ENCODE measurements at places on chromosomes 1 and 21.

- no peak for DNase-seq
Measured at GRCh38 chr1:39016604-39017171, 9.5 kb upstream of the NDUFS5 start.

- DNase-seq = peak; percentile 60
Measured at GRCh38 chr1:151739590-151740355, 18.5 kb downstream of the RIIAD1 start.

- no peak for DNase-seq
Measured at GRCh38 chr1:244615301-244615700, 37.6 kb upstream of the DESI2 start.

- DNase-seq = no peak
Measured at GRCh38 chr1:84370831-84371394, 27.4 kb upstream of the DNASE2B start.

DNA sequence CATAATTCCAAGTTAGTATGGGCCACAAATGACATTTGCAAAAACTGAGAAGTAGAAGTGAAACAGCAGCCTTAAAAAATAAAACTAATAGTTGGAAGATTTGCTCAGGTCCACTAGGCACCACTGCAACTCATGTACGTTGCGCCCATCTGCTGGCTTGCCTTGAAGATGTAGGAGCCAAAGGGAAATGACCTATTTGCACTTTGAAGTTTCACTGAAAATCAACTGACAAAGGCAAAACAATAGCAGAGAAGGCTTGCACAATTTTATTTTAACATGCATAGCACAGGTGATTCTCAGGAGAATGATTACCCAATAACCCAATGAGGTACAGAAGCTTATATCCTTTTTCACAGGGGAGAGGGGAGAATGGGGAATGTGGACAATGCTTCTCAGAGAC is 170.1 kb upstream of the USP25 start:
- no peak for DNase-seq

GRCh38 chr21:23801292-23801691 is 1806.0 kb downstream of the MRPL39 start:
- DNase-seq = no peak

DNA sequence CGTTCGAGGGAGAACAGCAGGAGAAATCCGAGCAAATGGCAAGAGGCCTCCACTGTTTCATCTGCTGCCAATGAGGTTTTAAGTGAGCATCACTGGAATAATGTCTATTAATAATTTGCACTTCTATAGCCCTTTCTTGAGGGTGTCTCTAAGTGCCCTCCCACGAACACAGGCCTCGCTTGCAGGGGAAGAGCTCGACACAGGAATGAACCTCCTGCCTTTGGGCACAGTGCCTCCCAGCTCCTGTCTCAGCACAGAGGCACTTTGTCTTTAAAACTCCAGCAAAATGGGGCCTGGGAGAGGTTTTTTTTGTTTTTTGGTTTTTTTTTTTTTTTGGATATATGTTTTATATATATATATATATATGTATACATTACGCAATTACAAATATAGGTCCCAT is 56.6 kb downstream of the OLIG1 start:
- no peak for DNase-seq

GRCh38 chr1:10682108-10682445 is 114.4 kb downstream of the CASZ1 start:
- DNase-seq = no peak

DNA sequence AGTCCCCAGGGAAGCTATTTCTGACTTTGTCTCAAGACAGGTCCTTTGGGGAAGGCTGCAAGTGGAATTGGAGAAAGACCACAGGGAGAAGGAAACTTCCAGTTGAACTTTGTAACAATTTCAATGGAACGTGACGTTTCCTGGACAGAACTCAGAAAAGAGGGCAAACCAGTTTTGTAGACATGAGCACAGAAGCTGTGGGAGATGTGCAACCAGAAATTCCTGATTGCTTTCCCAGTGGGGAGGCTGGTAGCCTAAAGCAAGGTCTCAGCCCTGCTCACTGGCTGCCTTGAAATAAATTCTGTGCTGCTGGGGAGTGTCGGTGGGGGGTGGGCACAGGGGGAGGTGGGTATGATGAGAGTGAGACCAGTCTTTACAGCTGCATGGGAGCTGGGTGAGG is 1206.7 kb upstream of the ADGRL2 start:
- peak; percentile 16 for DNase-seq

DNA sequence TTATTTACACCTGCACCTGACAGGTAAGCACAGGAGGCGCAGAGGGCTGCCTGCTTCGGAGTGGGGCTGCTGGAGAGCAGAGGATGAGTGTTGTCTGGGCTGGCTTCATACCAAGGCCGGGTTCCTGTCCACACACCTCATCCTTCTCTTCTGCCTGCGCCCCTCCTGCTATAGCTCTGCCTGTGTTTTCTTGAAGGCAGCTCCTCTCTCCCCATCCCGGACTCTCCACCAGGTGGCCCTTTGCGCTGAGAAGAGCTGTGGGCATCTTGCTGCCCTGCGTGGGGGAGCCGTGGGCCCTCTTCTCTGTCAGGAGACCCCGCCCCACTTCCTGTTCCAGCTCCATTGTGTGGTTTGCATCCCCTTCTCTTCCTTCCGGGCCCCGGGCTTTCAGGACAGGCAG is 35.0 kb downstream of the ARHGEF10L start:
- no peak for DNase-seq

GRCh38 chr1:47184822-47185677 is 4.8 kb downstream of the PDZK1IP1 start:
- DNase-seq = no peak

DNA sequence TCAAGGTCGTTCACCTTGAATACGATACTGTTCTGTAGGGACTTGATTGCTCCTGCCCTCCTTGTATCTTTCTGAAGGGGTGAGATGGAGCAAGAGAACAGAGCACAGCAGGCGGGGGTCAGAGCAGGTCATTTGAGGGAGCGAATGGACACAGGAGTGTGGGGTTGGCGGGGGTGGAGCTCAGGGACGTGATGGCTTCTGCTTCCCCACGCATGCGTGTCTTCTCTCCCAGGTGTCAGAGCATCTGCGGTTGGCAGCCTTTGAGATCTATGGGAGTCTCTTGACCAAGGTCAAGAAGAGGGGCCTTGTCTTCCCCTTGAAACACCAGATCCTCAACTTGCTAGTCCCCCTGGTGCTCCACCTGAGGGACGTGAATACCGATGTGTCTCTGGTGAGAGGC is 63.9 kb downstream of the INAVA start:
- no peak for DNase-seq

DNA sequence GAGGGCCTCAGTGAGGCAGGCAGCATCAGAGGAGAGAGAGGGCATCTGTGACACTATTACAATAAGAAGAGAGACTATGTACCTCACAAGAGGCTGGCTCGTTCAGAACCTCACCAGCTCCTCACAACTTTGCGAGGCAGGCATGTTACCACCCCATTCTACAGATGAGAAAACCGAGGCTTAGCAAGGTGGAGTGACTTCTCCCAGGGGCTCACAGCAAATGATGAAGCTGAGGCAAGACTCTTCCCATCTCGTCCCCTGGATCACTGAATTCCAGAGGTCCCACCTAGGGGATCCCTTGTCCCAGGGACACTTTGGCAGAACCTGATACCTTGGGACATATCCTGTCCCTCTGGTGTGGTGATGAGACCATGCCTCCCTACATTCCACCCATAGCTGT is 64.4 kb downstream of the DISP3 start:
- DNase-seq = no peak

DNA sequence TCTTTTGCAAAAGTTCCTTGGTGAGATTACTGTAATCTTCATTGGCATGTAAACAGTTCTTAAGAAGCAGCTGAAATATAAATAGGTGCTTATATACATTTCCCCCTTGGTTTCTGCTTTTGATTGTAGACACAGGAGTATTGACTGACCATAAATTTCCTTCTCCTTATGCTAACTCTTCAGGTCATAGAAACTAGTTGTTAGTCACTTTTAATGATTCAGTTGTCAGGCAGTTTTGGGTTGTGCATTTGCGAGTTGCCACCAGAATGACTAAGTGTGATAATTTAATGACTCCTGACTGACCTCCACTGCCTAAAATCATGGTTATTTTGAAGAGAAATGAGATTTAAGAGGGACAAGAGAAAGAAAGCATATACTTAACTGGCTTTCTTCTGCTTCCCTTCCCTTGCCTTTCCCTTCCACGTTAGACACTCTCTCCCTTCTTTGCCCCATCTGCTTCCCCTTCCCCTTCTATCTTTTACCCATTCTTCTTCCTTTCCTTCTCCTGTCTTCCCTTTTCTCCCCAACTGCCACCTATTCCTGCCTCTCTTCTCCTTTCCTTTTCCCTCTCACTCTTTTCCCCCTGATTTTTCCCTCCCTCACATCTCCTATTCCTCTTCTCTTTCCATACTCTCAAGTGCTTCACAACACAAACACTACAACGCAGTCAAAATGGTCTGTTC is 12.3 kb downstream of the ZMPSTE24 start:
- DNase-seq = peak; percentile 21

DNA sequence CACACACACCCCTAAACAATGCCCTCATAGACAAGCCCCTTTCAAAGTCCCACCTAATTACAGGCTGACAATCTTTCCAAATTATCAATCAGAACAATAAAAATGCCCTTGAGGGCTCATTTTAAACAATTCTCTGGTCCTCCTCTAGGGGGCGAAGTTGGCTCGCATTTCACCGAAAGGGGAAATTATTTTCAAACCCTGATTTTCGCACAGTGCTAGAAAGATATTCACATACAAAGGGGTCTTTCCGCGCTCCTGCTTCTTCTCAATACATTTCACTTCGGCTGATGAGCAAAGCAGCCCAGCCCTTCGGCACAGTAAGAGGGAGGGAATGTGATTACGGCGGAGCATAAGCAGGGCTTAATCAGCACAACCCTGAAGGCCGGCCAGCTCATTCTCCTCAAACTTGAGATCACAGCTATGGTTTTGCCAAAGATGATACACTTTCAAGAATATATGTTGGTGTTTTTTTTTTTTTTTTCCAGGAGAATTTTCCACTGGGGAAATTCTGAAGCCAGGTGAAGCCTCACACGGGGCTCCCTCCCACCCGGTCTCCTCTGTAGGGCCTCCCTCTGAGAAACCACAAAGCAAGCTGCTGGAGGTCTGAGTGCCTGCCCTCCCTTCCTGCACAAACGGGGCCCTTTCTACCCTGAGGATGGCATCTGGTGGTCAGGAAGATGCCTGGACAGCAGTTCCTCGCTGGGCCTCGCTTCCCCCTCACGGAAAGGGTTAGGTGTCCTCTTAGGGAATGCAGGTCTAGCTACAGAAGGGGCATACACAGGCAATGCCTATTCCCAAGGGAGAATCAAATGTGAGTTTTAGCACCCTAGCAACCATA is 66.9 kb downstream of the GNG12 start:
- peak; percentile 86 for DNase-seq

GRCh38 chr1:52192436-52192835 is 50.5 kb downstream of the ZFYVE9 start:
- peak; percentile 60 for DNase-seq

DNA sequence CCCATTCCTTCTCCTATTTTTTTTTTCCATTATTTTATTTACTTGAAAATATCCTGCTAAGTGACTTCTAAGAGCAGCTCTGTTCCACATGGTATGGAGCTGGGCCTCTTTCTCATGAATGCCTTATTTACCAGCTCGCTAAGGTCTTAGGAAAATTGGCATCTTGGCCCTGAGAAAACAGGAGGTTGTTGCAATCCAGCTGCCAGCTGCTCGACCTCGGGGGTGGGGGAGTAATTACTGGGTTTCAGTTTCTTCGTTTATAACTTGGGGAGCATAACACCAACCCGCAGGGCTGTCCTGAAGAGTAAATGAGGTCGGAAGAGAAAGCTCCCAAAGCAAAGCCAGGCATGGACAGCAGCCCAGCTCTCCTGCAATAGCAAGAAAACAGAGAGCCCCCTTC is 176.3 kb downstream of the AJAP1 start:
- no peak for DNase-seq

DNA sequence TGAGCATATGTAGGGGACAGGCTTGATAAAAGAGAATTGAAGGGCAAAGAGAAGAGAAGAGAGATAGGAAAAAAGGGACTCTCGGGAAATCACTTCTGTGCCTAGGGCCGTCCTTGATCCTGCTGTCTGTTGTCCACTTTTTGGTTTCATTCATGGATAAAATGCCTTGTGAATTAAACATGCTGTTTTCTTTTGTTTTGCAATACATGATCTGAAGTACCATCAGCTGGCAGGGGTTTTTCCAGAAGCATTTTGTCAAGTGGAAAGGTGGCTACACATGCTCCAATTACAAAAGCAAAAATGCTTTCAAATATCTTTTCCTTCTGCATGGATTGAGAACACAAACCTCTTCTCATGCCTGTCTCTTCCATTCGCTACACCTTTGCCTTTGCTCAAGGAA is 361.7 kb downstream of the PDE4B start:
- DNase-seq = no peak

GRCh38 chr21:46082963-46083790 is 14.7 kb upstream of the COL6A2 start:
- DNase-seq = no peak

DNA sequence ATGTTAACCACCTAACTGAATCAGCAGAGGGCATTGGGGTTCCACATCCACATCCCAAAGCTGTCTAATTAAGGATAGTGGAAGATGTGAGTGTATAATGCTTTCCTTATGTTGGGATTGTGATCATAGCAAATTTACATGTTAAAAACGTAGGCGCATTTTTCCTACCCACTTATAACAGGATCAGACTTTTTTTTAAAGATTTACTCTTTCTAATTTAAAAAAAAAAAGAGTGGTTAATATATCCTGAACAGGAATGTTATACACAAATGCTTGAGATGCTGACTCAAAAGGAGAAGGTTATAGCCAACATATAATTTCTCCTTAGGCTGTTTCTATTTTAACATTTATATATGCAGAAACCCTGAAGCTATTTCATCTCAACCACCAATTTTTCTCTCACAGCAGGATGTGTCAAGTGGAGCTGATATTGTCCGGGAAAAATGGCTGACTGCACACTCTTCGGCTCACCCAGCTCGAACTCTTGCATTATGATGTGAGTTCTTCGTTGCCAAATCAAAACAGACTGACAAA is 40.3 kb downstream of the RGS5 start:
- DNase-seq = no peak

- no peak for DNase-seq
Measured at GRCh38 chr1:113993072-113993471, 13.8 kb downstream of the OLFML3 start.

DNA sequence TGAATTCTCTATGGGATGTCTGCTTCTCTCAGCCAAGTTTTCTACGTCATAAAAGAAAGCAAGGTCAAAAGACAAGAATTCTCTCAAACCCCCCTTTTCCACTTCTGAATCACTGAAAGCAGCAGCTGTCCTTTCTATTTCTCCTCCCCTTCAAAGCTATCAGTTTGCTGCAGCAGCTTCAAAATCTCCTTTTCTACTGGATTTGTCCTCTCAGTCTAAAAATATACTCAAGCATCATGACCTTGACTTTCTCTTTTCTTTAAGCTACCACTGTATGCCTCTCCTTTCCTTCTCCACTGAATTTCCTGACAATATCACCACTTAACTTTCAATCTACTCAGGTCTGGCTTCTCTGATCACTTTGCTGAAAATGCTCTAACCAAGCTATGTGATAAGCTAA is 1.9 kb downstream of the WDR64 start:
- DNase-seq = no peak

GRCh38 chr1:208988811-208989222 is 594.7 kb upstream of the CAMK1G start:
- DNase-seq = peak; percentile 29

Data from foreskin keratinocyte (primary cell).